ENCODE measurements at places on chromosomes 11 and 22.

DNA sequence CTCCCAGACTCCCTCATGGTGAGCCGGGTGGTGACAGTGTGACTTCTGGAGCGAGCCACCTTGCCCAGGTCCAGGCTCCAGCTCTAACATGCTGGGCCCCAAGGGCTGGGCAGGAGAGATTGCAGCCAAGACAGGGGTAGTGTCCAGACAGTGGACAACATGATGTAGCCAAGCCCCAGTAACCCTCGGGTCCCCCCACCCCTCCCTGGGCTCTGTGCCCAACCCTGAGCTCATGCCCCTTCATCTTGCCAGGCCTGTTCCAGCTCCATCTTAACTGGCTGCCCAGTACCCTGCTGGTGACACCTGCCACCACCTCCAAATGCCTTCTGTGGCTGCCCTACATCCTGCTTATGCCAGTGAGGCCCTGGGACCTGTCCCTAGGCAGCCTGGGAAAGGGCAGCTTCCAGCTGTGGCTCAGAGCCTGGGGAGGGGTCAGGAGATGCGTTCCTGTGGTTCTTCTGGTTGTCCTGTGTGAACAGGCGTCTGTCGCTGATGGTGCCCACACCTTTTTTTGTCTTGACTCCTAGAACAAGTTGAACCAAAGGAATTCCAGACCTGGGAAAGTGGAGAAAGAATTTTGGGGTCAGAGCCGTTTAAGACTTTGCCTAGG lies 12.5 kb upstream of the SYT12 start:
- DNase-seq: no peak

- DNase-seq: no peak
Observed at GRCh38 chr11:129391821-129392220, 16.2 kb downstream of the BARX2 start.

DNA sequence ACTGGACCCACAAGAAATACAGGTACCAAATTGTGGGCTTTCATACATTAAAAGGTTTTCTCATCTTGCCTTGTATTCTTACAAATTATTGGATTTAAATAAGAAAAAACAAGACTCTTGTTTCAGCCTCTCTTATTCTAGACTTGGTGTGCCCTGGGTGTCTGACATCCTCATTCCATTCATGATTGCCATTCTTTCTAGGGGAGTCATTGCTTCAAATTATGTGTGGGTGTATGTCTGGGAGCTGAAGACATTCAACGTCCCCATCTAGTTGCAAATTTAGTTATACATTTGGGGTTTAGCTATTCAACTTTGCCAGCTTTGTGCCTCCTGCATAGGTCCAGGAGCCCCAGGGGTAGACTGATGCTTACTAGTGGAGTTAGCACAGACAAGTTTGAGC lies 18.1 kb downstream of the MAML2 start:
- no peak for DNase-seq

- DNase-seq: no peak
Observed at GRCh38 chr11:69050592-69051380, 2.1 kb downstream of the TPCN2 start.

- no peak for DNase-seq
Observed at GRCh38 chr11:6681505-6681904, 1.6 kb downstream of the MRPL17 start.

- no peak for DNase-seq
Observed at GRCh38 chr22:21764038-21764804, 28.6 kb upstream of the YPEL1 start.

- DNase-seq: no peak
Observed at GRCh38 chr22:44711690-44712555, 9.9 kb downstream of the PRR5 start.

- DNase-seq: no peak
Observed at GRCh38 chr22:40668611-40669411, 10.5 kb upstream of the MCHR1 start.

- DNase-seq: peak; percentile 38
Observed at GRCh38 chr11:12717851-12718291, 43.6 kb downstream of the TEAD1 start.

DNA sequence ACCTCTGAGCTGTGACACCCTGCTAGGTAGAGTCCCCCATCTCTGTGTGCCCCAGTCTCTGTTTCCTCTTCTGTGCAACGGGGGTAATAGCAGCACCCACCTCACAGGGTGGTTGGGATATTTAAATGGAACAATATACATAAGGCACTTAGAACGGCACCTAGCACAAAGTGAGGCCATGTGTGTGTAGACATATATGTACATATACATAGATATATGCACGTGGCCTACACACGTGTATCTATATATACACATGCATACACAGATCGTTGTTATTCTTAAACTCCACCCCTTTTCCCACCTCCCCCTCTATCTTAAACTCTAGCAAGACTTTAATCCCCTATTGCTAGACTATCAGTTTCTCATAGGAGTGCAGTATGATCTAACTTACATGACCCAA lies 2.4 kb downstream of the WNT11 start:
- no peak for DNase-seq

- DNase-seq: no peak
Observed at GRCh38 chr11:16081382-16082094, 274.8 kb downstream of the SOX6 start.

DNA sequence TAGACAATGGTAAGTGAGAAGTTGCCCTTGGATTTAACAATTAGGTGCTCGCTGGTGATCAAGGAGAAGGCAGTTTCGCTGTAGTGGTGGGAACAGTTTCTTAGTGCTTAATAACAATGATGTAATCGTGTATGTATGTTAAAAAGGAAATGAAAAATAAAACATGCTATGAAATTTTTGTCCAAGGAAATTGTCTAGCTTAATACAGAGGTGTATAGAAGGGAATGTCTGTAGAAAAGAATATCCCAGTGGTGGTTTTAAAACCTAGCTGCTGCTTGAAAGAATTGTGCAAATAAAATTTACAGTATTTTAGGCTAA lies 53.1 kb downstream of the SWAP70 start:
- DNase-seq: no peak

- DNase-seq: no peak
Observed at GRCh38 chr11:34299284-34299972, 58.4 kb downstream of the ABTB2 start.

DNA sequence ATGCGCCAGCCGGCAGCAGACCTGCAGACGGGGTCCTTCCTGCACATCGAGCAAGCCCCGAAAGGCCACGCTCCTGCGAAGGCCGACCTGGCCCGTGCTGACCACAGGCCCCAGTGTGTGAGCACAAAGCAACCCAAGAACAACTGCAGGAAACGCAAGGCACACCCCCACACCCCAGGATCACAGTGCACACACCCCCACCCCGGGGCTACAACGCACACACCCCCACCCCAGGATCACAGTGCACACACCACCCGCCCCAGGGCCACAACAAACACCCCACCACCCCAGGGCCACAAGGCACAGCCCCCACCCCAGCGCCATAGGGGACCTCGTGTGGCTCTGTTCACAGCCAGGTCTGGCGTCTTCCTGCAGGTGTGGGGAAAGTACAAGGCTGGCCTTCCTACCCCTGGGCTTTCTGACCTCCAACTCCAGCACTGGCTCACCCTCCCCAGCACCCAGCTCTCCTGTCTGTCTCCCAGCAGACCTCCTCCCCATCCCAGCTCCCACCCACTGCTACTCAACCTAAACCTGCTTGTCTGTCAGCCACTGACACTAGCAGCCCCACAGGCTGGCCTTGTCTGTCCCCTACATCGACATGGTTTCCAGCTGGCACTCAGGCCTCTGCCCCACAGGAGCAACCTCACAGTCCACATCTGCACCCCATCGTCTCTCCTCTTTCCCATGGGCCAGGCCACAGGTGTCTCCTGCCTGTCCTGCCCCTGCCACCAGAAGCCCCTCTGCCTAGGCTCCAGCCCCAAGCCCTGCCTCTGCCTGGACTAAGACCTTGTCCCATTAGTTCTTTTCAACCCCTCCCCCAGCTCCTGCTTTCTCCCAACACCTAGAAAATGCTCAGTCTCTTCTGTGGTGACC lies 20.5 kb upstream of the EFCAB6 start:
- no peak for DNase-seq

Measured in CD4-positive, alpha-beta T cell treated with Interleukin-1 beta for 1 hour (primary cell).